Stimulated activated naive CD4-positive, alpha-beta T cell treated with Interleukin-2 at 50 U/mL for 16 hours (primary cell): ENCODE measurements at places on chromosomes 5 and 9.

- no peak for DNase-seq
Observed at GRCh38 chr9:79481846-79482477, 89.8 kb upstream of the TLE4 start.

- DNase-seq: no peak
Observed at GRCh38 chr5:123116757-123117156, 27.7 kb downstream of the PRDM6 start.

DNA sequence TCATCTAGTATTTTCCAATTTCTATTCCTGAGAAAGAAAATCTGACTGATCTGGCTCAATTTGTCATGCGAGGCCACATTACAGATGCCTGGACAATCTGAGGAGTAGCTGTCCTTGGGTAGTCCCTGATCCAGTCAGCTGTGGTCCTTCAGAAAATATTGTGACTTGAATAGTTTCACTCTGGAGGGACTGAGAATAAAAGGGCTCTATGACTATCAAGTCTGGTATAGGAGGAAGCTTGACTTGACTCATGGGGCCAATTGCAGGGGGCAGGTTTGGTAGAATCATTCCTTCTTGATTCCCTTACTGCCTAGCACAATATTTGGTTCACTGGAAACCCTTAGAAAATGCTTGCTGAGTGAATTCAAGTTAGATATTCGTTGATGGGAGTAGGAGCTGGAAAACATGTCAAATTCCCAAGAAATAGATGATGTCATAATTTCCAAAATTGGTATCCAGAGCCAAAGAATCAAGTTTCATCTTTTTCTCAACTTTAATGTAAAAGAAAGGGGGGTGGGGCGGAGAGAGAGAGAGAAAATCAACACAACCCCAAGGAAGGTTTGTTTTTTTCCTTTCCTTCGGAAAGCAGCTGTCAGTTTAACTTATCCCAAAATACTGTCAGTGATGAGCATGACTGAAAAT, 32.4 kb upstream of the STX17 start:
- DNase-seq: no peak

- no peak for DNase-seq
Observed at GRCh38 chr5:59569158-59569557, 324.4 kb downstream of the PDE4D start.

GRCh38 chr9:127020802-127021078, 101.7 kb downstream of the ANGPTL2 start:
- no peak for DNase-seq

GRCh38 chr5:149301744-149302380, 30.2 kb downstream of the AFAP1L1 start:
- no peak for DNase-seq

DNA sequence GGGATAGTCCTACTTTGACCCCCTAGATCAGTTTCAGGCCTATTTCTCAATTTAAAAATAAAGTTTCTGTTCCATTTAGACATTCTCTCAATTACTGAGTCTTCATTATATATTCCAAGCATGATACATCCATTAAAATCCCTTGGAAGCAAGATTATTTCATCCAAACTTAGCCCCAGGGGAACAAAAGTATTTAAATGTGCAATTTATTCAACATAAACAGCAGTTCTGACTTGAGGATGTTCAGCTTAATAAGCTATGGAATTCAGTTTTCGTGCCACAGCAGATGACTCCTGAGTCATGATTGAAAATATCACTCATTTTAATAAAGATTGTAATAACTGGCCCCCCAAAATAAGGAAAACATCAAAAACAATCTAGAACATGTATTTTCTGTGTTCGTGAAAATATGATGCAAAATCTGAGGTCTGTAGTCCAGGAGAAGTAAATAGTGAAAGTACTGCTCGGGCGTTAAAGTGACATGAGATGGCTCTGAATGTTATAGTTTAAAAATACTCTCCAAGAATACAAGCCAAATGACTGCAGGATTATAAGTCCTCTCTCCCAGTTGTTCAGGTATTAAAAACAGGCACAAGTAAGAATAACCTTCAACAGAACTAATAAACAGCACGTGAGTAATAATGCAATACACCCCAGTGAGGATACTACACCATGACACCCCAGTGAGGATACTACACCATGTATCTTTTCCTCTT, 67.1 kb downstream of the RETREG1 start:
- DNase-seq: no peak

DNA sequence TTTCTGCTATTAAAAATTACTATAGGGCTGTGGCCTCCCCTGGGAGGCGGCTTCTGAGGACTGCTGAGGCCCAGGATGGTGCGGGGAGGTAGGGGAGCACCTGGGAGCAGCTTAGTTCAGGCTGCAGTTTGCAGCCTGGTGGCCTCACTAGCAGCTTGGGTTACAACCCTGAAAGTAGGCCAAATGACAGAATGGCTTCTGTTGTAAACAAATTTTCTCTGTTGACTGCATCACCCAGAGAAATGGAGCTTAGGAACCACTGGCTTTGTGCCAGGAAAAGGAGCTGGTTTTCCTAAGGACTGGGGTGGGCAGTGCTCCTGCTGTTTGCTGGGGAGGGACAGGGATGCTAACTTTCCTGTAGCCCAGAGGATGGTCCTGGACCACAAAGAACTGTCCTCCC, 130.3 kb downstream of the ENTREP1 start:
- DNase-seq: no peak

DNA sequence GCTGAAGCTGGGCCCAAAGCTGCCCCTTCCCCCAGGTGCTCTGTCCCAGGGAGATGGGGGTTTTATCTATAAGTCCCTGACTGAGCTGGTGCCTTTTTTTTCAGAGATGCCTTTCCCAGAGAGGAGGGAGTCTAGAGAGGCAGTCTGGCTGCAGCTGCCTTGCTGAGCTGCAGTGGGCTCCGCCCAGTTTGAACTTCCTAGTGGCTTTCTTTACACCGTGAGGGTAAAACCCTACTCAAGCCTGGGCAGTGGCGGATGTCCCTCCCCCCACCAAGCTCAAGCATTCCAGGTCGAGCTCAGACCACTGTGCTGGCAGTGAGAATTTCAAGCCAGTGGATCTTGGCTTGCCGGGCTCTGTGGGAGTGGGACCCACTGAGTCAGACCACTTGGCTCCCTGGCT, 41.3 kb downstream of the CAVIN4 start:
- no peak for DNase-seq

DNA sequence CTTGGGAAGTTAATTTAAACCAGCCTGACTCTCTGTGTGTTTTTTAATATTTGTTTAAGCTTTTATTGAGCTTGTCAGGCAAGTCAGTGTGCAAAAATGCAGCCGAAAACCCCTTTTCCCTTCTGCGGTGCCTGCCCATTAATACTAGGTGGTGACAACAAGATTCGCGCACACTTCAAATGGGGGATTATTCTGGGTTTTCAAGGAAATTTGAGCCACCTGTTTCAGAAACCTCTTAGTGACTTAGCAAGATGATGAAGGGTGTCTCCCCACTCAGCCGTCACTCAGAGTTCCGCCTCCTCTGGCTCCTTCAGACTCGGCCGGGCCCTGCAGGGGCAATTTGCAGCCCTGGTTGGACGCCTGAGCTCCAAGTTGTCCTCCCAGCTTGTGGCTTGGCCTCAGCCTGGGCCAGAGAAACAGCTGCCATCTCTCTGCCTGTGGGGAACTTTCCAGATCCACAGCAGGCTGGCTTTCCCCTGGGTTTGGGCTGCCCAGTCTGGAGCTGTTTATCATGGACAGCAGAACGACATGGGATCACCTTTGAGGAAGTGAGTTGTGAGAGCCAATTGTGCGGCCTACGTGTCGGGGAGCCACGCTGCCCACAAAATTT, 75.9 kb downstream of the SPRY4 start:
- DNase-seq: no peak

DNA sequence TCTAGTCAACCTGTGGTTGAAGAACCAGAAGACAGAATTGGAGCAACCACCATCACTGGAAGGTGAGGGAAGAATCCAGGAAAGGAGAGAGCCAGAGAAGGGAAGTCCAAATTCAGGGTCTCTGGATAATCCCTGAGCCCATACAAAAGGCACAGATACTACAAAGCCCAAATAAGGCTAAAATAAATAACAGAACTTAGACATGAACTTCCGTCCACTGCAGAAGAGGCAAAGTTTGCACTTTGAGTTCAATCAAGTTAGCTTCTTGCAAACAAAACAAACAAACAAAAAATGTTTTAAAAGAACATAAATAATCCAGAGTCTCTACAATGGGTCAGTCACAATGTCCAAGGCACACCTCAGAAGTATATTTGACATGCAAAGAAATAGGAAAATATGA, 21.0 kb downstream of the CFAP77 start:
- no peak for DNase-seq

DNA sequence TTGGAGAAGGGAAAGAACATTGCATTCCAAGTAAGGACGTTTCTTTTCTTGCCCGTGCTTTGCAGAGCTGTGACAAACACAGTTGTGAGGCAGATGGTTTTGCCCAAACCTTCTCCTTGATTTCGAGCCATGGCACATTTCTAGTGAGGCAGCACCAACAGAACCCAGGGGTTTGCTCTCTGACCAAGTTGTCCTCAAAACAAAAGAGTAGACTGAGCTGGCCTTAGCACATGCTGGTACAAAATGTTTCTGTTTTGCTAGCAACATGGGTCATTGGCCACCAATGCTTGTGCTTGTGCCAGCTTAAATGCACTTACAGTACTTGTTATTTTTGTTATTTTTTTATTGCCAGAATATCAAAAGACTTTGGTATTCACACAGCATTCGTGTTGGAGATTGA, 328.8 kb downstream of the GADD45G start:
- no peak for DNase-seq

GRCh38 chr5:40623480-40624420, 56.0 kb upstream of the PTGER4 start:
- DNase-seq: no peak

- DNase-seq: no peak
Observed at GRCh38 chr5:72063219-72063819, 44.0 kb upstream of the MAP1B start.

DNA sequence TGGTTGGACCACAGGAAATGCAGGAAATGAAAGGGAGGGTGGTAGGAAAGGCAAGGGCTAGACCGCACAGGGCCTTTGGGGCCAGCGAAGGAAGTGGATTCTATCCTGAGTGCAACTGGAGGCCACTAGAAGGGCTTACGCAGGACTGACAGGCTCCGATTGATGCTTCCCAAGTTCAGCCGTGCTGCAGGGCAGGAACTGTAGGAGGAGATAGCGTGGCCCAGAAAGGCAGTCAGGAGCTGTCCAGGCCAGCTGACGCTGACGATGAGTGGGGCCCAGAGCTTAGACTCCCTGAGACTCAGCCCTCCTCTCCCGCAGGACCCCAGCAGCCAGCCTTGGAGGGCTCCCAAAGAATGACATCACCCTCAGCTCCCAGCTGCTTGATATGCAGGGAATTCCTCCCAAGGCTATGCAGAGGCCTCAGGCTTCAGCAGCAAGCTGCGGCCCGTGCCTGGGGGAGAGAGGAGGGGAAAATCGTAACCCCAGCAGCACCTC, 48.8 kb downstream of the KCNIP1 start:
- DNase-seq: no peak

GRCh38 chr5:13763719-13764118, 180.8 kb downstream of the DNAH5 start:
- no peak for DNase-seq

GRCh38 chr5:10627160-10627701, 63.4 kb downstream of the ANKRD33B start:
- DNase-seq: no peak

DNA sequence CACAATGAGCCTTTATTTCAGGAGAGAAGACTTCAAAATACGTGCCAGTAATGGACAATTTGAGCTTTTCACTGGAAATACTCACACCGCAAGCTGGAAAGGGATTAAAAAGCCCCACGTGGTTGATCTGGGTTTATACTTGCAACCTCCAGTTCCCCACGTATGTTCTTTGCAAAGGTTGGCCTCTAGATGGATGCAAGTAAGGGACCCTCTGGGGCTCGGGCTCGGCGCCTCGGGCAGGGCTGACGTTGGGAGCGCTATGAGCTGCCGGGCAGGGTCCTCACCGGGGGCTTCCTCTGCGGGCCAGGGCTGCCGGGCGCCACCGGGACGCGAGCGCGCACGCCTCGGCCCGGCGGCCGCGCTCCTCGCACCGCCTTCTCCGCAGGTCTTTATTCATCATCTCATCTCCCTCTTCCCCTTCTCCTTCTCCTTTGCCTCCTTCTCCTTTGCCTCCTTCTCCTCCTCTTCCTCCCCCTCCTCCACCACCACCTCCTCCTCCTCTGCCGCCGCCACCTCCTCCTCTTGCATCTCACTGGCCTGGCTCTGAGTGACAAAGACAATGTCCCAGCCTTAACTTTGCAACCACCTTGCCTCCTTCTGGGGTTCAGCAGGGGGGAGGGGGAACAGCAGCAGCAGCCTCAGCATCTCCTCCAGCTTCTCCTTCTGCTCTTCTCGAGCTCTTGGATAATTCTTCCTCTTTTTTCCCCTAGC, 701 bp upstream of the ZNF462 start:
- DNase-seq: no peak

DNA sequence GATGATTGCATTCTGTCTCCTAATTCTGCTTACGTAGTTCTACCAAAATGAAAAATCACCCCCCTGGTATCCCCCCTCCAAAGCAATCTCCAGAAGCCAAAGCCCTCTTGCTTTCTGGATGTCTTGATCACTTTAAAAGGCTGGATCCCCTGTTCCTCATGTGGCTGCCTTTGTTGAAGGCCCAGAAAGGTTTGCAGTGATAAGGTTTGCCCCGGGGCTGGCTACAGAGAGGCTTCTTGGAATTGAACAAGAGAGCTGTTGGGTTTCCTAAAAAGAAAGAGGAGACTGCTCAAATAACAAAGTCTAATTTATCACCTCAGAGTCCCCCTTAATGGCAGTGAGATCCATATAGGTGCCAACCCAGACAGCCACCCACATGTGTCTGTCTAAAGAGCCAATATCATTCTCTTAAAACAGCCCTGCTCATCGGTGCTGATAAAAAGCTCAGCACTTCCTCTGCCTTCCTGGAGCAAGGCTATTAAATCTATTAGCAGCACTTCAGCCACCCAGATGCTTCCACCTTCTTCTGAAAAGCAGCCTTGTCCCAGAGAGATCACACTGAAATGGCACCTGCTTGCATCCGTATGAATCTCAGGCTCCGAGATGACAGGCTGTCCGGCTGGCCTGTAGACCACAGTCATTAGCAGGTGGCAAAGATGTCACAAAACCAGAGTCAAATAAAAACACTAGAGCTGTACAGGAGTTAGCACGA, 70.9 kb downstream of the TEX10 start:
- DNase-seq: no peak

GRCh38 chr5:100787648-100788047, 115.4 kb downstream of the ST8SIA4 start:
- DNase-seq: no peak
